ENCODE measurements at places on chromosomes 2 and 18.

DNA sequence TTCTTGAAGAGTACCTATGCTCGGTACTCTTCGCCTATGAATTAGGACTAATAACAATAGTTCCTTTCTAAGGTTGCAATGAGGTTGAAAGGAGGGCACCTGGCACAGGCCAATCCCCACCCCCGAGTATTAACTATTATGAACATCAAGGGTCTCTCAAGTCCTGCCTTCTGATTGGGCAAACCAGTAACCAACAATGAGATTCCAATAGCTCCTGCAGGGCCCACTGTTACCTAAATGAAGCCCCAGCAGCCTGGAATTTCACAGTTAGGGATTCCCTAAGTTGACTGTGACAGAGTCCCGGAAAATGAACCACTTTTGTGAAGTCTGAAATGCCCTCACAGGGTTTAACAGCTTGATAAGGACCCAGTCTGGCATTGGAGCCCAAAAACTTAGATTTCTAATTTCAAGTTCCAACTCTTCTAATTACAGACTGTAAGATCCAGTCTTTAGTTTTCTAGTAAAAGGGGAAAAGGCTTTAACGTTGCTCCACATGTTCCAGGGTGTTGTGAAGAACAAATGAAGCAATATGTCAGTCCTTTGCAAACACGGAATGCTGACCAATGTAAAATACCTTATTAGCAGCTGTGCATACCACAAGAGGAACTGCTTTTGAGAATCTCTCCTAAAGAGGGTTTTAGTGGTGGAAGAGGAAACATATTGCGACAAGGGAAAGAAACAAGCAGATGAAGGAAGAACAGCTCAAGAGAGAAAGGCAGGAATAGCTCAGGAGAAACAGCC lies 277.7 kb upstream of the MAP2 start:
- no peak for DNase-seq

DNA sequence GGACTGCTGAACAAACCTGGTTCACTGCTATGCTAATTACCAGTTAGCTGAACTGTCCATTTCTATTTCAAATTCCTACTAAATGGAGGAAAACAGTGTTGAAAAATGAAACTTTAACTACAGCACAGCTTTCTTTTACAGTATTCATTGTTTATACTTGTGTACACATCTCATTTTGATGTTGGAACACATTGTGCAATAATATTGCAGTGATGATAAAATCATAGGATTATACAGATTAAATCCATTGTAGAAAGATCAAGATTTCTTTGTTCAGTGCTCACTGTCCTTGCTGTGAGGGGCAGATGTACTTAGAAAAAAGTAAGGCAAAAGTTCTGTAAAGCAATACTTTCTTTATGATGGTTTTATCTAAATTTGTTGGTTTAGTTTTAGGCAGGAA lies 1055.1 kb downstream of the LRP1B start:
- no peak for DNase-seq

DNA sequence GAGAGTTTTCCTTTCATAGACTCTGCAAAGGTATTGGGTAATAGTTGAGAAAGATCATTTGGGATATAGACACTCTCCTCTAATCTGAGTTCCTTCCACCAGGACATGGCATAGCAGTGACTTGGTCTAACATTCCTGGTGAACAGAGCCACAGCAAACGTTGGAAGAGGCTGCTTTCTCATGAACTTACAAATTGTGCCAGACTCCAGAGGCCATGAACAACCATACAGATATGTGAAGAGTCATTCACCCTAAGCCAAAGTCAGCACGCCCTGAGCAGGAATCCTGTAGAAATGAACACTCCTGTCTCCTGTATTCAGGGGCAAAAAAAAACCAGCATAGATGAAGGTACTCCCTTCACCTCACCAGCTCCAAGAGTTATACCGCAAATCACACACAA lies 152.8 kb downstream of the TMEM18 start:
- DNase-seq: no peak

GRCh38 chr2:33340280-33340679 lies 136.2 kb upstream of the RASGRP3 start:
- DNase-seq: no peak

DNA sequence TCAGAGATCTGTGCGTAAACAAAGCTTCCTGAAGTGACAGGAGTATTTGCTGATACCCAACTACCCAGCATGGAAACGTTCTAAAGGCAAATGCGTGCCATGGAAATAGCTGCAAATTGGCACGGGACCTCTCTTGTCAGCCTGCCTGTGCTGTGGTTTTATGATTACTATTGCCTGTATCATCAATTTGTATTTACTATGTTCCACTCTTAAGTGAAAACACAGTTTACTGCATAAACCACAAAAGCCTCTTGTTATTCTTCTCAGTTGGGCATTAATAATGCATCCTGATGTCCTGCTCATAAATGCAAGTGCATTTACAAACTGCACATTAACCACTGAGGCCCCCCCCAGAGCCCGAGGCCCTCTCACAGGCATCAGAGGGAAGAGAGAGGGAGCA lies 196.6 kb upstream of the SLC35G4 start:
- DNase-seq: no peak

GRCh38 chr2:39433586-39434195 lies 3.4 kb downstream of the MAP4K3 start:
- DNase-seq: no peak

- DNase-seq: no peak
Observed at GRCh38 chr2:195898505-195899191, 170.0 kb downstream of the DNAH7 start.

- DNase-seq: no peak
Observed at GRCh38 chr2:218002845-218003180, at the start of gene TNS1. Gene TNS1 (minus strand): TSS chr2:218002995. CDS start chr2:218002872, 123 bp downstream.

GRCh38 chr18:44689736-44690135 lies 9.0 kb downstream of the SETBP1 start:
- DNase-seq: no peak

- no peak for DNase-seq
Observed at GRCh38 chr2:119219873-119220272, 3.8 kb upstream of the STEAP3 start.
